HCT116 (cell line): ENCODE measurements at places on chromosomes 4 and X.

GRCh38 chr4:56530269-56531148, 24.9 kb downstream of the ARL9 start:
- no peaks in the 10 kb centered on the region for H3K36me3 ChIP-seq
- no peak overlapping the region for H3K27ac ChIP-seq
- no peaks in the 10 kb centered on the region for H3K27me3 ChIP-seq

DNA sequence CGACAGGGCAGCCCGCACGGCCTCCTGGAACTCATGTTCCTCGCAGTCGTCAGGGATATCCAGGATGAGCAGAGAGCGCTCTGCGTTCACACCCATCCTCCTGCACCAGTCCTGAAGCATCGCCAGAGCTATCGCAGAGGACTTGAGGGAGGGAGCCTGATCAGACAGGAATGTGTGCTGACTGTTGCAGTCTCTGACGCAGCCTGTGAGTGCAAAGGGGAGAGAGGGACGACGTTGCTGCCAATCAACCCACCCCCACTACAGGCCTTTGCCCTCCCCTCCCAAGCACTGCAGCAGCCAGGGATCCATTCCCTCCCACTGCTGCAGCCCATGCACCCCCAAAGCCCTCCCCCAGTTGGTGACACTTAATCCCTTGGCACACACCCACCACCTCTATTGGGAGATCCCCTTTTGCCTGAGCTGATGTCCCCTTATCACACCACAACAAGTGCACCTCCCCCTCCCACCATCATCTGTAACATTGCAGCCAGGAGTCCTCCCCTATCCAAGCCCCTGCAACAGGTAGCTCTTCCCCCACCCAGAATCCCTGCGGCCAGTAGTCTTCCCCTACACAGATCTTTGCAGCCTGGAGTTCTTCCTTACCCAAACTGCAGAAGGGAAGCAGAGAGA, 897 bp downstream of the PNMA6F start:
- no peak for DNase-seq
- no peaks in the 10 kb centered on the region for H3K36me3 ChIP-seq
- no peaks in the 10 kb centered on the region for H3K4me1 ChIP-seq
- H3K27ac ChIP-seq, result no peak overlapping the region
- H3K27me3 ChIP-seq, result no peaks in the 10 kb centered on the region

- peaks cover 3% of the 10 kb centered on the region; the same call in 1 of the 2 replicates for H3K27me3 ChIP-seq
- H3K4me1 ChIP-seq, result no peaks in the 10 kb centered on the region
- H3K27ac ChIP-seq, result no peak overlapping the region
- H3K4me3 ChIP-seq, result no peak overlapping the region
Measured at GRCh38 chr4:57187246-57187645, 77.1 kb upstream of the IGFBP7 start.

- H3K27me3 ChIP-seq, result no peaks in the 10 kb centered on the region
- peak within 1 kb of the TSS; percentile 94 for H3K27ac ChIP-seq
- peak within 1 kb of the TSS; percentile 93 for H3K4me3 ChIP-seq
- H3K4me1 ChIP-seq, result peaks cover 12% of the 10 kb centered on the region; the same call in 1 of the 2 replicates
Measured at GRCh38 chrX:70133303-70134115, at the start of gene IGBP1. IGBP1 (plus strand) TSS chrX:70133447; CDS start chrX:70133948, 501 bp downstream.

GRCh38 chrX:136643243-136643642, 4.7 kb upstream of the CD40LG start:
- no peak overlapping the region for H3K4me3 ChIP-seq
- no peaks in the 10 kb centered on the region for H3K36me3 ChIP-seq
- H3K27me3 ChIP-seq, result no peaks in the 10 kb centered on the region
- no peak overlapping the region for H3K27ac ChIP-seq
- DNase-seq, result no peak

- no peak for DNase-seq
- no peaks in the 10 kb centered on the region for H3K4me1 ChIP-seq
- no peaks in the 10 kb centered on the region for H3K27me3 ChIP-seq
- no peak overlapping the region for H3K27ac ChIP-seq
Measured at GRCh38 chr4:145281951-145282350, 101.6 kb upstream of the OTUD4 start.

GRCh38 chrX:135931644-135932487, 38.4 kb downstream of the SAGE1 start:
- no peak overlapping the region for H3K4me3 ChIP-seq
- no peaks in the 10 kb centered on the region for H3K36me3 ChIP-seq
- H3K27me3 ChIP-seq, result no peaks in the 10 kb centered on the region
- H3K27ac ChIP-seq, result no peak overlapping the region
- peak; percentile 6 for DNase-seq

DNA sequence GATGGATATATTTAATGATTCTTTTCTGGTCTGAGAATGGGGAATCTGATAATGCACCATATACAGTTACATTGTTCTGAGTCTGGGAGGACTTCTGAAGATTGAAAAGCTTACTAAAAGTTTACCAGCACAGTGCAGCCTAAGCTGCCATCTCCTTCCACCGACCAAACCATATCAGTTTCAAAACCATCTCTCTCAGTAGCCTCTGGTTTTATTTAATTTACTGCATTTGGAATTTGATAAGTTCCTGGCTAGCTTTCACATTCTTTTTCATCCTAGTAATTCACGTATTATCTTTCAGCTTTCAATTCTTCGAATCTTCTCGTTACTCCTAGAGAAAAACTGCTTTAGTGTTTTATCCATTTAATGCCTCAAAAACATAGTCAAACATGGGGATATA, 181.4 kb upstream of the HCCS start:
- H3K4me1 ChIP-seq, result no peaks in the 10 kb centered on the region
- H3K27ac ChIP-seq, result no peak overlapping the region
- DNase-seq, result no peak
- H3K36me3 ChIP-seq, result no peaks in the 10 kb centered on the region
